ENCODE measurements at places on chromosomes 2 and 18. TPM values are rescaled to one million over a fixed set of nuclear protein-coding genes. Genes with fewer than 3 reads are reported as not detected.

Gene IL36B
- not detected for total RNA-seq

- H3K4me3 ChIP-seq: no peak overlapping the region
- H3K4me1 ChIP-seq: peaks cover 31% of the 10 kb centered on the region
- no peak overlapping the region for H3K27ac ChIP-seq
- no peaks in the 10 kb centered on the region for H3K36me3 ChIP-seq
- no peaks in the 10 kb centered on the region for H3K27me3 ChIP-seq
- no peak for DNase-seq
These were observed 143.1 kb upstream of the FBXO11 start for GRCh38 chr2:48049371-48049770.

DNA sequence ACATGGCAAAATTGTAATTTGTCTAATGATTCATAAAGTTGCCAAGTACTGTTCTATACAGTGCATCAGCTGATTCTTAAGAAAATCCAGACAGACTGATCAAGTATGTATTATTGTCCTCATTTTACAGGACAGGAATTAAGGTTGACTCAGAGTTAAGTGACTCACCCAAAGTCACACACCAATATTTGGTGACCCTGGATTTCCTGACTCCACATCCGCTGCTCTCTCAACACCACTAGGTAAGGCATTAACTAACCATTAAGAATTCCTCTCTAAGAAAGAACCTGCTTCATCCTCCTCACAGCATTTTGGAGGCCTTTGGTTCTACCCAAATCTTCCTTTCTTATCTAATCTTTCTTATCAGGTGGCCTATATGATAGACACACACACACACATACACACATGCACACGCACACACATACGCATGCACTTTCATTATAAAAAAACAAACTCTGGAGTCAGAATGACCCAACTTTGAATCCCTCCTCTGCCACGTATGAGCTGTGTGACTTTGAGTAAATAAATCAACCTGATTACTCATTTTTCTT lies 150.8 kb downstream of the ANKRD44 start:
- H3K27me3 ChIP-seq: no peaks in the 10 kb centered on the region
- peak overlapping the region; percentile 64 for H3K4me3 ChIP-seq
- peak overlapping the region; percentile 90 for H3K27ac ChIP-seq
- H3K36me3 ChIP-seq: peaks cover 26% of the 10 kb centered on the region

DNA sequence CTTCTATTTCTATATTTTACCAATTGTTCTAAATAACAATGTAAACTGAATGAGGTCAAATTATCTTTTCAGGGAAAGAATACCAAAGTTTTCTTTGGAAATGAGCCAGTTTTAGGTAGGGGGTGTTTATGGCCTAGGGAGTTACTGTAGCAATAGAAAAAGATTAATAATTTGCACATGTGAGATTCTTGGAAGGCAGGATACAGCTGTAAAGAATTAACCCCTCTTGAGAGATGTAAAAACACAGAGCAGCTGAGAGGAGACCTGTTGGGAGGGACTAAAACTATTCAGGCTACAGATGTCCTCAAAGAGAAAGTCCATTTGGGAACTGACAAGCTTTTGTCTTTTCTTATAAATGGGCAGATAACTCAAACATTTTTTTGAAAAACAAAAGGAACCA lies 182.2 kb downstream of the FIGN start:
- no peak for DNase-seq
- H3K36me3 ChIP-seq: no peaks in the 10 kb centered on the region
- no peaks in the 10 kb centered on the region for H3K27me3 ChIP-seq

- H3K27me3 ChIP-seq: no peaks in the 10 kb centered on the region
- H3K4me1 ChIP-seq: peaks cover 31% of the 10 kb centered on the region
- H3K27ac ChIP-seq: peak overlapping the region; percentile 25
- H3K4me3 ChIP-seq: no peak overlapping the region
- H3K36me3 ChIP-seq: peaks cover 31% of the 10 kb centered on the region
These were observed 112.4 kb downstream of the MIB1 start for GRCh38 chr18:21853016-21853415.

Measured in activated B cell treated with CpG ODN at 0.5 μM for 24 hours (primary cell).